ENCODE measurements at places on chromosomes 5 and 9.

GRCh38 chr5:143916451-143916850 is 104.5 kb downstream of the HMHB1 start:
- no peak for DNase-seq
- H3K27me3 ChIP-seq = no peaks in the 10 kb centered on the region
- H3K4me1 ChIP-seq = no peaks in the 10 kb centered on the region
- H3K36me3 ChIP-seq = no peaks in the 10 kb centered on the region

- no peaks in the 10 kb centered on the region for H3K36me3 ChIP-seq
- no peak for DNase-seq
- H3K27ac ChIP-seq = peak overlapping the region; percentile 62
- H3K27me3 ChIP-seq = no peaks in the 10 kb centered on the region
These were observed 46.9 kb downstream of the ACTBL2 start for GRCh38 chr5:57435701-57436134.

DNA sequence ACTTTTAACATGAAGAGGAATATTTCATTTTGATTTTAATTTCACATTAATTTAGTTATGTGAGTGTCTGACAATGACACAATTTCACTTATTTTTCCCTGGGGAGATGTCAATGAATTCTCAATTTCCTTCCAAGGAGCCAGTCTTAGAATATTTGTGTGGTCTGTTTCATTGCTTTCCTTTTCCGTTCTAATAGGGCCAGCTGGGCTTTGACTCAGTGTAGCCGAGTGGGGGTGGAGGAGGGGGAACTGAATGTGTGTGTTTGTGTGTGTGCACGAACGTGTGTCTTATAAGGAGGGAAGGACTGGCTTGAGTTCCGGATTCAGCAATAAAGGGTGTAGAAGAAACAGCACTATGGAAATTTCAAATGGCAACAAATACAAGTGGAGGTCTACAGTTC is 100.0 kb downstream of the BASP1 start:
- no peaks in the 10 kb centered on the region for H3K4me1 ChIP-seq
- H3K27me3 ChIP-seq = no peaks in the 10 kb centered on the region
- H3K36me3 ChIP-seq = no peaks in the 10 kb centered on the region
- H3K27ac ChIP-seq = no peak overlapping the region
- DNase-seq = no peak
- H3K4me3 ChIP-seq = no peak overlapping the region

DNA sequence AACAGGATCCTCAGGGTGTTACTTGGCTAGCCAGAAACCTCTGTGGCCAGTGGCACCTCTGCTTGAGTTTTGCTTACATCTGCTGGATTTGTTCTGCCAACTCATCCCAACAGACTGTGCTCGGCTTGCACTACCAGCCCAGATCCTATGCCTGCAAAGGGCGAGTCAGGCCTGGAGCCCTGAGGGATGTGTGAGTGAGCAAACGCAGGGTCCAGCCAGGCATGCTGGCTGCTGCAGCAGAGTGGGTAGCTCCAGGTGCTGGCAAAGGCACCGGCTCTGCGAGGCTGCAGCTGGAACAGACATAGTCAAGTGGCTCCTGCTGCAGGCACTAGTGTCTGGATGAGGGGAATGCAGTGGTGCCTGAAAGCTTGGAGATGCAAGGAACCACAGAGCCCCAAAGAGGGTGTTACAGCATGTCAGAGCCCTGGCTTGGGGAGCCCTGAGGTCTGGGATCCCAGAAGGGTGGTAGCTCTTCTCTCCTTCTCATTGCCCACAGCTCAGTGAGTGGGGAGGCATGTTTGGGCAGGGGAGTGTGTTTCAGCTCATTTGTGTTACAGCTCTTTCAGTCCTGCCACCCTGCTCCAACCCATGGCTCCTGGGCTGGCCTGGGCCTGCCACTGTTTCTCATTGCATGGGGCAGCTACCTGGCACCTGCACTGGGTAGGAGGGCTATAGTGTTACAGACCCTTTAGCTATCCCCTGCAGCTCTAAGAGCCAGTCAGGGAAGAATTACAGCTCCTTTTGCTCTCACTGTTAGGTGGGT is 332.6 kb downstream of the TAF11L14 start:
- H3K27me3 ChIP-seq = no peaks in the 10 kb centered on the region
- DNase-seq = no peak
- H3K27ac ChIP-seq = no peak overlapping the region
- no peaks in the 10 kb centered on the region for H3K4me1 ChIP-seq
- H3K4me3 ChIP-seq = no peak overlapping the region

- no peak overlapping the region for H3K4me3 ChIP-seq
- H3K27ac ChIP-seq = no peak overlapping the region
- no peak for DNase-seq
These were observed 117.3 kb upstream of the FGF10 start for GRCh38 chr5:44506561-44506960.

DNA sequence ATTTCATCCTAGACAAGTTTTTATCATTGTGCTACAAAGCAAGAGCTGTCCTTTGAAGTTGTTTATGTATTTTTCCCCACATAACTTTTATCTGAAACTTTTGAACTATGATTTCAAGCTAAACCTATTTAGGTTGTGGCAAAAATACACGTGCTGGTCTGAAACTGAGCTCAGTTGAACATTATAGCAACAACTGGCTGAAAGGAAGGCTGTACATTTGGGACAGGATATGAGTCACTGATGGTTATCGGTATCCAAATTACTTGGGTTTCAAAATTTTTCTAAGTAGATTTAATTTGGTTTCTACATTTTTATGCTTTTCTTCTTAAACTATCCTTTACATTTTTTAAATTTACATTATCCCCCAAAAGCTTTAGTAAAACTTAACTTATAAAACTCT is 627.3 kb upstream of the NUDT12 start:
- no peak overlapping the region for H3K27ac ChIP-seq
- no peaks in the 10 kb centered on the region for H3K36me3 ChIP-seq
- H3K4me3 ChIP-seq = no peak overlapping the region

DNA sequence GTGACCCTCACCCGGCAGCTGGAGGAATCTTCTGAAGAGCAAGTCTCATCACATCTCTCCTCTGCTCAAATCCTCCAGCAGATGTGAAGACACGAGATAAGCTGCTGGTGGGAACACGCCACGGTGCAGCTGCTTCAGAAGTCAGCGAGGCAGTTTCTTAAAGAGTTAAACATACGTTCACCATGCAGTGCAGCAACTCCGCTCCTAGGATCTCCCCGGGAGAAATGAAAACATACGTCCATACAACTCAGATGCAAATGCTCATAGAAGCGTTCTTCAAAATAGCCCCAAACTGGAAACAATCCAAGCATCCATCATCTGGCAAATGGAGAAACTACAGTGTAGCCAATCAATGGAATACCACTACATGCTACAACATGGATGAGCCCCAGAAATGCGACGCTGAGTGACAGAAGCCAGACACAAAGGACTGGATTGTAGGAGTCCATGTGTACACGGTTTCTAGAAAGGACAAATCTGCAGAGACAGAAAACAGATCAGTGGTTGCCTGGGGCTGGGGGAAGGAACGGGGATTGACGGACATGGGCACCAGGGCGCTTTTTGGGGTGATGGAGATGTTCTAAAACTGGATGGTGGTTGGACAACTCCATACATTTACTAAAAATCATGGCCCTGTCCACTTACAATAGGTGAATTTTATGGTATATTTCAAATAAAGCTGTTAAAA is 150.6 kb downstream of the COL23A1 start:
- H3K27me3 ChIP-seq = no peaks in the 10 kb centered on the region
- no peak overlapping the region for H3K4me3 ChIP-seq
- no peak overlapping the region for H3K27ac ChIP-seq
- no peaks in the 10 kb centered on the region for H3K36me3 ChIP-seq

GRCh38 chr9:76665458-76665857 is 98.8 kb upstream of the PCA3 start:
- DNase-seq = no peak
- H3K36me3 ChIP-seq = peaks cover 4% of the 10 kb centered on the region
- H3K27ac ChIP-seq = peak overlapping the region; percentile 35
- H3K27me3 ChIP-seq = no peaks in the 10 kb centered on the region
- H3K4me1 ChIP-seq = peaks cover 13% of the 10 kb centered on the region

DNA sequence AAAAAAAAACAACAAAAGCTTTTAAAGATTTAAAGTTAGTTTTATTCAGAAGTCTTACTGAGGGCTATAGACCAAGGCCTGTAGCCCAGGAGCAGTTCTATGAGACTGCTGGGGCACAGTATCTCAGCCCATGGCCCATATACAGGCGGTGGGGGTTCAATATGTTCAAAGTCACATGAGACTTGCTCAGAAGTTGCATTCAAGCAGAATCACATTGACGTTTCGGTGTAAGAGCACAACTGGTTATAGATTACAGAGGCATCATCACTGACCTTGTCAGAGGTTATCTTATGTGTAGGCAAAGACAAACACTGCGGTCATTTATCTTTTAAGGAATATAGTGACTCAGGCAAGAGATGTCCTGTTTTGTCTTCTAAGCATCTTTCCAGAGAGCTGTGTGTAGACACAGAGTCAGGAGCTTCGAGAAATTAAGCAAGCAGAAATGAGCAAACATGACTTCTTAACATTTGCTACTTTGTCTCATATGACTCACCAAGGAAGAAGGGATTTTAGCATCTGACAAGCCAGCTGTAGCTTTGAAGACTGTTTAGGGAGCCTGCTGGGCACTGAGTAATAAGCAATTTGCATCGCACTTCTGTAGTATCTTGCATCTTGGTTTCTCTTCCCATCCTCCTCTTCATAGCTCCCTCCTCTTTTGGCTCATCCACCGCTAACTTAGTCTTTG is 12.9 kb upstream of the F2RL1 start:
- no peaks in the 10 kb centered on the region for H3K36me3 ChIP-seq
- no peak overlapping the region for H3K4me3 ChIP-seq
- H3K27me3 ChIP-seq = no peaks in the 10 kb centered on the region
- no peaks in the 10 kb centered on the region for H3K4me1 ChIP-seq
- DNase-seq = no peak

GRCh38 chr5:161546095-161546469 is 443 bp downstream of the GABRB2 start:
- DNase-seq = no peak
- no peaks in the 10 kb centered on the region for H3K4me1 ChIP-seq
- peak overlapping the region; percentile 57 for H3K4me3 ChIP-seq
- H3K27me3 ChIP-seq = no peaks in the 10 kb centered on the region
- H3K27ac ChIP-seq = no peak overlapping the region

- no peak overlapping the region for H3K4me3 ChIP-seq
- peaks cover 12% of the 10 kb centered on the region for H3K4me1 ChIP-seq
- peaks cover 11% of the 10 kb centered on the region for H3K36me3 ChIP-seq
- no peaks in the 10 kb centered on the region for H3K27me3 ChIP-seq
- H3K27ac ChIP-seq = no peak overlapping the region
These were observed 4.2 kb downstream of the B4GALT7 start for GRCh38 chr5:177604116-177604521.

DNA sequence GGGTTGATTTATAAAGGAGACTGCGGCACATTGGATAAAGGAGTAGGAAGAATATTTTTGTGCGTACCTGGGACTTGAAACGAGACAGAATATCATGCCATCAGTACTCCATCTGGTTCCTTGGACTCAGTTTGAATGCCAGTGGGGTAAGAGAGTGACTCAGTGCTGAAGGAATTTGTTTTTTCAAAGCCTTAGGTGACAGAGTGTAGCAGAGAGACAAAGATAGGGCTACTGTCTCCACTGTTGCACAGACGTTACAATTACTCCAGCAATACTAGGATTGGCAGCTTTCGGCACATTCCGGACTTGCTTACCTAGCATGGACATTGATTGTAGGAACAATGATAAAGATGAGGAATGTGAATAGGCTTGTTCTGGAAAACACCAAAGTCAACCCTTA is 250.7 kb downstream of the KCTD16 start:
- H3K27ac ChIP-seq = no peak overlapping the region
- H3K36me3 ChIP-seq = no peaks in the 10 kb centered on the region
- H3K4me1 ChIP-seq = no peaks in the 10 kb centered on the region
- DNase-seq = no peak
- H3K27me3 ChIP-seq = no peaks in the 10 kb centered on the region
- no peak overlapping the region for H3K4me3 ChIP-seq

DNA sequence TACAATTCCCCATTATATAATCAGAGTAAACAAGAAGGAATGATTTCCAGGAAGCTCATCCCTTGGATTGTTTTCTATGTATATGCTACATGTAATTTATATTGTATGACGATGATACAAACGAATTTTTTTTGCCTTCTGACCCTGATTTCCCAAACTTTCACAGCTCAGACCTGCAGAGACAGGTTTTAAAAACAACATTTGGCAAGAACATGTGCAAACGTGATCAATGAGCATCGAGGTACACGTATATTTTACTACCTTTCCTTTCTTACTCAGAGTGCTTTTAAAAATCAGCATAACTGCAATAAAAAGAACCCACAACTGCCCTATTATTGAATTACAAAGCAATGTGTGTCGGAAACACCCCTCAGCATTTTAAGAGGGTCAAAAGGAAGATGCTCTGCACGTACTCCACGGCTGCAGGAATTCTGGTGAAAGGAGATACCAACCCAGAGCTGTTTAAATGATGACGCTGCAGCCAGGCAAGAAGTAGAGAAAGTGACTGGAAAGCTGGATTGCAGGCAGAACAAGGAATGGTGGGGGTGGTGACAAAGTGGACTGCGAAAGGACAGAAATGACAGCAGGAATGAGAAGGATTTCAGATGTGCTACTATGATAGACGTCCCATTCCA is 533.5 kb downstream of the RAB3C start:
- H3K27me3 ChIP-seq = no peaks in the 10 kb centered on the region
- no peaks in the 10 kb centered on the region for H3K4me1 ChIP-seq
- H3K4me3 ChIP-seq = no peak overlapping the region
- no peak overlapping the region for H3K27ac ChIP-seq

DNA sequence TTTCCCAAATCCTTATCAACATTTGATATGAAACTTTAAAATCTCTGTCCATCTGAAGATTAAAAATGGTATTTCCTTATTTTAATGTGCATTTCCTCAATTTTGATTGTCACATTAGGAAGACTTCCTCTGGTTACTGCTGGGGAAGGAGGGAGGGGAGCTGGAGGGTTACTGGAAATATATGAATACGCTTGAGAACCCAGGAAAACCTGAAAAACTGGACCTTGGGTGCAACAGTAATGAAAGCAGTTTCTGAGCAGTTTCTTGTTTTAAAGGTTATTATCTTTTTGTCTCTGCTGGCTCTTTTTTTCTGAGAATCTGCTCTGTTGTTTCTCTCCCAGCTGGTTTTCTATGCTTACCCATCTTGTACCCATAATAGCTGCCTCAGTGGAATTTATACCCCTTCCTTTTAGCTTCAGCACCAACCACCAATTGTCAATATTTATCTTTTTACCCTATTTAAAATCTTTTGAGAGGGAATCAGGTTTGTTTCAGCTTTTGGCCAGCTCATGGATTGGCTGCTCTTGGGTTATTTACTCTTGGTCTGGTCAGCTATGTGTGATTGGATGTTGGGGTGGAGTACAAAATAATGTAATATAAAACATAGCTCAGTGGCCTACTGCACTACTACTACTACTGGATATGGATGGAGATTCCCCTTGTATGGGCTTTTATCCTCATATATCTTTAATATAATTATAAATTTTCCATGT is 67.4 kb downstream of the UNC13B start:
- no peak overlapping the region for H3K27ac ChIP-seq
- H3K27me3 ChIP-seq = no peaks in the 10 kb centered on the region
- DNase-seq = no peak
- no peaks in the 10 kb centered on the region for H3K4me1 ChIP-seq
- no peaks in the 10 kb centered on the region for H3K36me3 ChIP-seq

GRCh38 chr9:137236936-137237421 is 4.1 kb upstream of the TUBB4B start:
- DNase-seq = no peak
- H3K27me3 ChIP-seq = no peaks in the 10 kb centered on the region
- H3K4me3 ChIP-seq = no peak overlapping the region
- no peak overlapping the region for H3K27ac ChIP-seq

All from ascending aorta (tissue), 2 donors.